ENCODE measurements at places on chromosomes 13 and 19.

DNA sequence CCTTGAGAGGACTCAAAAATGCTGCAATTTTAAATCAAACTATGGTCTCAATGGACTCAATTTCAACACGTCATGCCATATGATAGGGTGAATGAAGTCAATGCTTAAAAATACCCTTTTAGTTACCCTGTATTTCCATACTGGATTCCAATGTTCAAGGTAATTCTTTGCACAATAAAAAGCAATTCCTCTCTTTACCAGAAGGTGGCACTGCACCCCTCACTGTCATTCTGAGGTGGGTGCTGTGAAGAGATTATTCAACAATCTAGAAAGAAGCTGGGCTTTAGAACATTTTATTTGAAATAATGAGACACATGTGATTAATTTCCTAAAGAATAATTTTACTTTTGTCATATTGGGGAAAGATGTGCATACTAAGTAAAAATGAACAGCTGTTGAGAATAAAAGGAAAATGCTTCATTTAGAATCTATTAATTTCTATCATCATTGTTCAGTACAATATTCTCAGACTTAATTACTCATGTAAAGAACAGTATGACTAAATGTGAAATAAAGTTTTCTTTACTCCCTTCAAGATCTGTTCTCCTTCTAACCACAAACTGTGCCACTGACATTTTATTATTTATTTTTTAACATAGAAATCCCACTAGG, 789.1 kb downstream of the GPC5 start:
- DNase-seq, result peak; percentile 22

- no peak for DNase-seq
These were observed 9.5 kb downstream of the NBEA start for GRCh38 chr13:34951528-34951927.

DNA sequence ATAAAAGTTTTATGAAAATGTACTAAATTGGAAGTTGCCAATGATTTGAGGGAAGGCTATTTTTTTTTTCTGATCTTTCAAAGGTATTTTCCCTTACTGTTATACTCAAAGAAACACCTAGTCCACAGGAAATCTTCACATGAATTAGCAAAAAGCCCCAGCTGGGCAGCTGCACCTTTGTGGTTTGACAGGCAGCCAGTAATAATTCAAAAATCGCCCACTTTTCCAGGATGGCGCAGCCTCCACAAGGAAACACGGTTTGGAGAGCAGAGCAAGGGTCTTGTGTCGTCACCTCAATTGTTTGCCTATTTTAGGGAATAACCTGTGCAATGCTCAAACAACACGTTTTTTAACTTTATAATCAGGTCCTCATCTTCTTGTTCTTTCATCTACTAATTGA, 324.9 kb upstream of the GPC6 start:
- no peak for DNase-seq

- no peak for DNase-seq
These were observed 149.0 kb upstream of the SERP2 start for GRCh38 chr13:44224450-44225149.

- DNase-seq, result no peak
These were observed 3.5 kb downstream of the STARD13 start for GRCh38 chr13:33281951-33282595.

GRCh38 chr13:46885018-46885417, 11.8 kb downstream of the HTR2A start:
- DNase-seq, result no peak

DNA sequence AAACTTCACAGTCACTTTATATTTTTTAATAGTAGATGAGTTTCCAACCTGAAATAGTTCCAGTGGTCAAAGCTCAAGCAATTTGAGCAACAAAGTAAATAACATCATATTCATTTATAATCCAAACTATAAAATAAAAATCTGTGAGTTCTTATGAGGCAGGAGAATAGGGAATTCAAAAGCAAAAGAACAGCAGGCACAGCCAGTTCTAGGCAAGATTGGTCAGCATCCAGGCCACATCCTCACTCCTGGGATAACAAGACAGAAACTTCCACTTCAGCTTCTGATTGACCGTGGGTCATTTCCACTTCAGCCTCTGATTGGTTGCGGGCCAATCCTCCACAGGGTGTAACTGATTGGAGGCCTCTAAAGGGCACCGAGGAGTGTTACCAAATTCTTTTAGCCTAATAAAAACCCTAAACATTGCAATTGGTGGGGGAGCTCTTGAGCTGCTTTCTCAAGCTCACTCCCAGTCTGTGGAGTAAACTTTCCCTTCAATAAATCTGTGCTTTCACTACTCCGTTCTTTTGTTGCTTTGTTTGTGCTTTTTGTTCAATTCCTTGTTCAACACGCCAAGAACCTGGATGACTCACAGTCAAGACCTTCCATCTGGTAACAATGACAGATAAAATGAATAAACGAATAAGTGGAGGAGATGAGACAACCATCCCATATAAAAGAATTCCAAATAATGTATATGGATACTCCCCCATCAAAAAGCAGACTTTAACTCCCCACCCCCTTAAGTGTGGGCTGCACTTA, 42.6 kb upstream of the AMER2 start:
- DNase-seq, result no peak

GRCh38 chr19:4737955-4738600, 14.4 kb upstream of the DPP9 start:
- no peak for DNase-seq

- DNase-seq, result no peak
These were observed 9.5 kb downstream of the B3GLCT start for GRCh38 chr13:31209172-31209840.

DNA sequence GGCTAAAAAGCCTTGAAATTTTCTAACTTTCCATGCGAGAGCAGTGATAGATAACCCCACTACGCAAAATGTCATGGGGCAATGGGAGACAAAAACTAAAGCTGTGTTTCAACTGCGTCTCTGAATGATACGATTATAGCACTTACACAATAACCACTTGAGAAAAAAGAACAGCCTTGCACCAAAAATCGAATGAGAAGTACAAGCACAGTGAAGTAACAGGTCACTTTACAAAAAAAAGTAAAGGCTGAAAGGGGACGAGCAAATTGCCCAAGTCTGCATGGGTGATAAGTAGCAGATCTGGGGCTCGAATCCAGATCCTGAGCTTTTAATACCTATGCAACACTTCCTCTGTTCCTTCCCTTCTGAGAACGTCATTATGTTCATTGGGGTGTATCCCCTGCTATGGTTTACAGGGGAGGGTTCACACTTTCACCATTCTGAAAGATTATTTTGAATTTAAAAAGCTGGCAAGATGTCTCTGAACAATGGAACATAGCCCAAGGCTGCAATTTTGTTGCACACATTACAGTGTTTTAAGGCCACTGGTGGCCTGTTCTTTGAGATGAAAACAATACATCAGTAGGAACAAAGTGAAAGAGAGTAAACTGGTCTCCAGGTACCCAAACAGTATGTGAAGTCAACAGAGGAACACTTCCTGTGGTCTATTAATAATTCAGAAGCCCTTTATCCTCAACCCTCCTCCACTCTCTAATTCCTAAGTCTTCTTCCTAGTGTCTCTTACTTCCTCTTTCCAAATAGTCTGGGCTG, 3.2 kb downstream of the CPB2 start:
- no peak for DNase-seq

GRCh38 chr19:41691268-41691970, 3.3 kb upstream of the CEACAM7 start:
- DNase-seq, result no peak

- DNase-seq, result no peak
These were observed 15.6 kb upstream of the SIGLEC10 start for GRCh38 chr19:51433043-51433442.

GRCh38 chr13:34162544-34162933, 344.6 kb downstream of the RFC3 start:
- no peak for DNase-seq

DNA sequence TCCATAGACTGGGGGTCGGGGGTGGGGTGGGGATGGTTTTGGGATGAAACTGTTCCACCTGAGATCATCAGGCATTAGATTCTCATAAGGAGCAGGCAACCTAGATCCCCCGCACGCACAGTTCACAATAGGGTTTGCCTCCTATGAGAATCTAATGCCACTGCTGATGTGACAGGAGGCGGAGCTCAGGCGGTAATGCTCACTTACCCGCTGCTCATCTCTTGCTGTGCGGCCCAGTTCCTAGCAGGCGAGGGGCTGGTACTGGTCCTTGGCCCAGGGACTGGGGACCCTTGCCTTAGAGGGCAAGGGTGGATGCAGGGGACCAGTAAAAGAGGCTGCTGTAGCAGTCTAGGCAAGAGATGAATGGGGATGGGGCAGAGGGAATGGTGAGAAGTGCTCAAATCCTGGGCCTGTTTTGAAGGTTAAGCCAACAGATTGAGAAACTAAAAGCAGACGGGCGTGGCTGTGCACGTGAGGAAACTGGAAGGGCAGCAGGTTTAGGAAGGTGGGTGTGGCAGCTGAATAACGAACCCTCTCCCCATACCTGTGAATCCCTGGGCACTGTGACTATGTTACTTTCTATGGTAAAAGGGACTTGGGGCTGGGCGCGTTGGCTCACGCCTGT, 1.5 kb upstream of the ERICH4 start:
- DNase-seq, result no peak

GRCh38 chr13:79451500-79451962, 29.4 kb upstream of the NDFIP2 start:
- DNase-seq, result peak; percentile 31
